IMR-90 (cell line): ENCODE measurements at places on chromosomes 2 and 18. TPM values are rescaled to one million over a fixed set of nuclear protein-coding genes. Genes with fewer than 3 reads are reported as not detected.

DNA sequence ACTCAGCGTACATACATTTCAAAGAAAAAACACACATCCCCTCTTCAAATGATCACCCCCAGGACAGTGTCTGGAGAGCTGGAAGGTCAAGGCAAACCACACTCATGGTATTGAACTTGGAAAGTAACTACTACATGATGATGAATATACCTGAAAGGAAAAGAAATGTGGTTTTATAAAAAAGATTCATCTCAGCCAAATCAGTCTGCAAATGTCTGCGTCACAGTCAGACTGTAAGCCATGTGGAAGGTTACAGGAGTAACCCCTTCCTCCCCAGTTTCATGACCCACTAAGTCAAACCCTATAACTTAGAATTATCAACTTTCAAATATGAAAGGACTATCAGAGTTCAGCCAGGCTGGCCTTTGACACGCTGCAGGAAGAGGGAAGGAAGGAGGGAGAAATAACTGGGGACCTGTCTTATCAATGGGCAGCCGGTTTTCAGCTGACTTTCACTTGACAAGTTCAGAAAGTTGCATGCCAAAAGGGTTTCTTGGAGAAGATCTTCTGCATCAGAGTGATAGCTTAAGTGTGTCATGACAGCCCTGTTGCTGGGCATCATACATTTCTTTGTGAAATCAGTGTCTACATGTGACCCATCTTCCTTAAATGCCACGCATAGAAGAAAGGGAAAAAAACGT lies 7.0 kb upstream of the BMP10 start:
- no peak overlapping the region; the same call in 1 of the 2 replicates for H3K27ac ChIP-seq
- H3K36me3 ChIP-seq = no peaks in the 10 kb centered on the region
- peaks cover 7% of the 10 kb centered on the region for H3K4me1 ChIP-seq
- DNase-seq = no peak

- DNase-seq = no peak
- no peak overlapping the region for H3K27ac ChIP-seq
- no peaks in the 10 kb centered on the region for H3K4me1 ChIP-seq
- peak overlapping the region; percentile 10; the same call in 1 of the 2 replicates for H3K4me3 ChIP-seq
These were observed 10.8 kb downstream of the DUSP19 start for GRCh38 chr2:183089192-183089851.

GRCh38 chr2:47010176-47010575 lies 94.6 kb upstream of the MCFD2 start:
- H3K27ac ChIP-seq = no peak overlapping the region
- peaks cover 23% of the 10 kb centered on the region for H3K4me1 ChIP-seq
- no peak for DNase-seq
- no peaks in the 10 kb centered on the region for H3K27me3 ChIP-seq

- H3K4me1 ChIP-seq = peaks cover 8% of the 10 kb centered on the region
- no peaks in the 10 kb centered on the region for H3K27me3 ChIP-seq
- H3K4me3 ChIP-seq = no peak overlapping the region
- H3K27ac ChIP-seq = no peak overlapping the region
- H3K36me3 ChIP-seq = peaks cover 4% of the 10 kb centered on the region
- no peak for DNase-seq
These were observed 142.3 kb downstream of the TANC1 start for GRCh38 chr2:159110784-159111183.

DNA sequence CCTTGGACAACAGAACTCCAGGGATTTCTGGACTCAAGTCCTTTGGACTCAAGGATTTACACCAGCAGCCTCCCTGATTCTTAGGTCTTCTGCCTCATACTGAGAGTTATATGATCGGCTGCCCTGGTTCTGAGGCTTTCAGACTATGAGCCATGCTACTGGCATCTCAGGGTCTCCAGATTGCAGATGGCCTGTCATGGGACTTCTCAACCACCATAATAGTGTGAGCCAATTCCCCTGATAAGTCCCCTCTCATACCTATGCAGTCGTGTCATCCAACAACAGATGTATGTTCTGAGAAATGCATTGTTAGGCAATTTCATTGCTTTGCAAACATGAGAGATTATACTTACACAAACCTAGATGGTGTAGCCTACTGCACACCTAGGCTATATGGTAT lies 61.4 kb upstream of the MSTN start:
- no peaks in the 10 kb centered on the region for H3K27me3 ChIP-seq
- no peak overlapping the region for H3K4me3 ChIP-seq
- H3K4me1 ChIP-seq = peaks cover 4% of the 10 kb centered on the region
- no peaks in the 10 kb centered on the region for H3K36me3 ChIP-seq
- no peak overlapping the region for H3K27ac ChIP-seq

DNA sequence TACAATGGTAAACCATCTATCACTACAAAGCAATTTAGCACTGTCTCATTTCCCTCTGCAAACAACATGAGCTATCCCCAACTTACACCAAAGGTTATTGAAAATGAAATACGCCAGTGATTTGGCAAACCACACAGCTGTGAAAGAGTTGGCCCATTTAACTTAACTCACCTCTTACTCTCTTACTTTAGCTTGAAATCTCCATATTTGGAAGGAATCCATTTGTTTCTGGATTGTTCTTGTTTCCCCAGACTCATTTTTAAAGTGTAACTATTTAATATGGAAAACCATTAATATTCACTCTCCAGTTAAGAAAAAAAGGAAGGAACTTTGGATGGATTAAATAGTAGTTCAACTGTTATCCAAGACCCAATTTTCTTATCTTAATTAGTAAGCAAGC lies 93.7 kb upstream of the TRIB2 start:
- H3K27me3 ChIP-seq = no peaks in the 10 kb centered on the region
- H3K36me3 ChIP-seq = no peaks in the 10 kb centered on the region
- H3K4me3 ChIP-seq = no peak overlapping the region
- no peak overlapping the region for H3K27ac ChIP-seq
- DNase-seq = no peak
- H3K4me1 ChIP-seq = peaks cover 4% of the 10 kb centered on the region

DNA sequence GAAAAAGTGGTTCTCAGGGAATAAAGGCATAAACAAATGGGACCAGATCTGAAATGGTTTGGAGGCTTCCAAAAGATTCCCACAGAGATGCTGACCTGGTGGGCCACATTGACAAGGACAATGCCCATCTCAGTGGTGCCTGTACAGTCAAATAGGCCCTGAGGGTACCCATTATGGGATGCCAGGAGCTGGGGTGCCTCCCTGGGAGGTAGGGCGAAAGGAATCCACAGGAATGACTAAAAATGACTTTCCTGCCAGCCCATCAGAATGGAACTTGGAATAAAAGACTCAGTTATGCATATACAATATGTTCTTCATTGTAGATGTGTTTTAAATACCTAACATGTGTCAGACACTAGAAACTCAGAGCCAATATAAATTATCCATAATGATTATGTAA lies 248.5 kb downstream of the RNF144A start:
- H3K4me1 ChIP-seq = no peaks in the 10 kb centered on the region
- no peak overlapping the region for H3K4me3 ChIP-seq
- DNase-seq = no peak
- no peaks in the 10 kb centered on the region for H3K27me3 ChIP-seq
- H3K27ac ChIP-seq = no peak overlapping the region

Gene ABCB11
- not detected in 2 replicates for total RNA-seq

Gene HOXD1
- not detected in 2 replicates for total RNA-seq
